Aorta (tissue), 5 donors: ENCODE measurements at places on chromosomes 2 and 18. TPM values are rescaled to one million over a fixed set of nuclear protein-coding genes. Genes with fewer than 3 reads are reported as not detected.

Gene SLC19A3
- 5.1 TPM for total RNA-seq

Gene FSHR
- not detected for total RNA-seq

Gene ZC3H15
- 51.7 TPM for total RNA-seq

Gene HADHB
- 95.7 TPM for total RNA-seq

Gene HRH4
- 0.15 TPM for total RNA-seq

Gene HNMT
- total RNA-seq, result 82.8 TPM

Gene TXNL4A
- 72.0 TPM for total RNA-seq

Gene TTC27
- total RNA-seq, result 22.4 TPM

Gene FOXD4L1
- 0.27 TPM for total RNA-seq

Gene PDE6D
- 26.2 TPM for total RNA-seq

Gene TCF23
- total RNA-seq, result 0.39 TPM

Gene UGT1A3
- total RNA-seq, result not detected

- no peak for DNase-seq
Observed at GRCh38 chr2:134402410-134402809, 148.5 kb downstream of the MGAT5 start.

DNA sequence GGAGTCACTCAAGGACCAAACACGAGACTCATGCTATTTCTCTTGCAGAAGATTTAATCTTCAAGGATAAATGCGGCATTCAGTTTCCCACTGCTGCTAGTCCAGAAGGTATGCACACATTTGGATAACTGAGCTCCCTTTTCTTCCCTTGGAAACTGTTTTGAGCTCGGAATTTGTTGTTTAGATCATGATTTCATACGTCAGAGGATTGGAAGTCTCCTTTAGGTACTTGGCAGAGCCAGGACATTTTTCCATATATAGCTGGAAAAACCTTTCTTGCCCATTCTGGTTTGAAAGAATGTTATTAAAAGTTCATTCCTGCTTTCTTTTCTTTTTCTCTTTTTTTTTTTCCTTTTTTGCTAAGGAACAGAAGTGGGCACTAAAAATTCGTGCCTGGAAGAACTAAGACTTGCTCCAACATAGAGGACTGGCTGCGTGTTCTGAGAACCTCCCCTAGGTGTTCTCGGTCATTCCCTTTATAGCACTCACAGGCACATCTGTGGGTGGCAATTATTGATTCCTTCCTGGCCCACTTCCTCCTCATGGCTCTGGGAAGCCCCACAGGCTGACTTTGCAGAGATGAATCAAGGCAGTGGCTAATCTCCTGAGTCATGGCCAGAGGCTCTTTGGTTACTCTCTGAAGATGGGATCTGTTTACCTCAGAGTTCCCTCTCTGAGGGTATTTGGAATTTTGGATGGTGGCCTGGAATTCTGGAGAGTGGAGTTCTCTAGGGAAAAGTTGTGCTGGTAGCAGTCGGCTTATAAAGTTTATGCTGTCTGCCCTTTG lies 104.8 kb downstream of the PLCL1 start:
- no peak for DNase-seq

DNA sequence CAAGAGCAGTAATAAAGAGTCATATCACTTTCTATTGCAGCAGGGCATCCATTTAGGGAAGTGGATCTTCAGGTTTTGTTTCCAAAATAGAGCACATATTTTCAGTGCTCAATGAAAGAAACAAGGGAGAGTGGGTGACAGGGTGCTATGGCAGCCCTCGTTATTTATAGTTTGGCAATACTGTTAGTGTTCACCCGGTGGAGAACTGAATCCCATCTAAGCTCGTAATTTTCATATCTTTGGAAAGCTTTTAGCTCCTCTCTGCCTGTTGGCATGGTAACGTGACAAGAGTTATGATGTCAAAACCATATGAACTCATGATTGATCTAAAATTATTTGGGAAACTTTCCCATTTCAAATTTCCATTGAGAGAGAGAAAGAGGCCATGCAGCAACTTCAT lies 331.9 kb downstream of the LRRTM1 start:
- DNase-seq, result no peak

GRCh38 chr2:201978986-201979385 lies 54.7 kb upstream of the FZD7 start:
- no peak for DNase-seq

DNA sequence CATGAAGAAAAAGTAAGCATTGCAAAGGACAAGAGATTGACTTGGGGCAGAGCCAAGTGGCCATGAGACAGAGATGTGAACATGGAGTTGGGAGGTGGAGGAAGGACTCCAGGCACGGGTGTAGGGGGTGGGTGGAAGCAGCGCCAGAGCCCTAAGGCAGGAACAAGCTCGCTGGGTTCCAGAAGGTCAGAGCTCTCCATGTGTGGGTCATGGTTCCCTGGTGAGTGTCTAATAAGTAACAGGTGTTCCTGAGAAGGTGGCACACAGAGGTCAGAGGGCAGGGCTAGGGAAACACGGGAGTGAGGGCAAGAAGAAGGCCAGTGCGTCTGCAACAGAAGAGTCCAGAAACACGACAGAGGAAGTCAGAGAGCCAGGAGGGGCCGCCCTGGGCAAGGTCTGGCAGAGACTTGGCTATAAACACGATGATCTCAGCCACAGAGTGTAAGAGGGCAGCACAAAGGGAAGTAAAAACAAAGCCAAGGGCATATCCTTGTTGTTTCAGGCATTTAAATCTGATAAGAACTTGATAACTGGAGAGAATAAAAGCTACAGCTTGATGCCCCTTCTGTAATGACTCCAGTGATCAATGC lies 260.8 kb downstream of the TGIF1 start:
- DNase-seq, result peak; percentile 81

DNA sequence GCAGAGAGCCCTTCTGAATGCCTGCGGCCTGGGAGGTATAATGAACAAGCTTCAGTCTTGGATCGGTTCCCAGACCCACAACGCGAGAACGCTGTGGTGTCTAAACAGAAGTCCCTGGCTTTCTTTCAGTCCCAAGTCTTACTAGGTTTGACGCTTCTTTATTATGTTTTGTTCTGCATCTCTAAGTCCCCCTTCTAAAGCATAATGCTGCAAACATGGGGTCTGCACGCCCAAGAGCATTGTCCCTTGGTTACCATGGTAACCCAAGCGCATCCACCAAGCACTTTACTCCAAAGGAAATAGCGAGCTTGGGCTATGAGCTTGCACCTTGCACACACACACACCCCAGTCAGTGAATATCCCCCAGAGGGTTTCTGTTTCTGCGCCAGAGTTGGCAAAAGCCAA lies 193.7 kb downstream of the INO80D start:
- DNase-seq, result no peak

DNA sequence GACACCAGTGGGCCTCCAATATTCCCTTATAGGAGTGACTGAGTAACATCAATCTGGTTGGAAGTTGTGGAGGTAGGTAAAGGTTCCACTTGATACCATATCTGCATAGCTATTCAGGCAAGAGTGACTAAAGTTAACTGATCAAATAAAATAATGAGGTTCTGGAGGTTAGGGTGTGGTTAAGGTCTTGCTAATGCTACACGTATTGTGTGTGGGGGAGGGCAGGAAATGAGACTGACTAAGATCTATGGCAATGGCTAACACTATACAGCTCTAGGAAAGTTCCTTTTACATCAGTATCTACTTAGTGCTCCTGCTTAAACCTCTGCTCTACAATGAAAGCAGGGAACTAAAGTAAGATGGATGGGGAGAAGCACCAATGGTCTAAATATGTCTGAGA lies 149.1 kb upstream of the MGAT5 start:
- no peak for DNase-seq

- no peak for DNase-seq
Observed at GRCh38 chr2:168929031-168929430, 27.9 kb downstream of the G6PC2 start.

DNA sequence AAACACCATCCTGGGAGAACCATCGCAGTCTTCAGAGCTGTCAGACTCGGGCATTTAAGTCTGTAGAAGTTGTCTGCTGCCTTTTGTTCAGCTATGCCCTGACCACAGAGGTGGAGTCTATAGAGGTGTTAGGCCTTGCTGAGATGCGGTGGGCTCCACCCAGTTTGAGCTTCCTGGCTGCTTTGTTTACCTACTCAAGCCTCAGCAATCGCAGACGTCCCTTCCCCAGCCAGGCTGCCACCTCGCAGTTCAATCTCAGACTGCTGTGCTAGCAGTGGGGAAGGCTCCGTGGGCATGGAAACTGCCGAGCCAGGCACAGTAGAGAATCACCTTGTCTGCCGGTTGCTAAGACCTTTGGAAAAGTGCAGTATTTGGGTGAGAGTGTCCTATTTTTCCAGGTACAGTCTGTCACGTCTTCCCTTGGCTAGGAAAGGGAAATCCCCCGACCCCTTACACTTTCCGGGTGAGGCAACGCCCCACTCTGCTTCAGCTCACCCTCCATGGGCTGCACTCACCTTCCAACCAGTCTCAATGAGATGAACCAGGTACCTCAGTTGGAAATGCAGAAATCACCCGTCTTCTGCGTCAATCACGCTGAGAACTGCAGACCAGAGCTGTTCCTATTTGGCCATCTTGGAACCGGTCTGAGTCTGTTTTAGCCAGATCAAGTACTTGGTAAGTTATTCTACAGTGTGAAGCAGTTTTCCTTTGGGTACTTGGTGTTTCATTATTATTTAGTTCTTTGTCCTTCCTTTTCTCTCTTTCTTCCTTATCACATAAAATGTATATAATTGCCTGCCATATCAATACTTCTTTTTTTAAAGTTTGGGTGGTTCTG lies 71.5 kb downstream of the CDC42EP3 start:
- no peak for DNase-seq

DNA sequence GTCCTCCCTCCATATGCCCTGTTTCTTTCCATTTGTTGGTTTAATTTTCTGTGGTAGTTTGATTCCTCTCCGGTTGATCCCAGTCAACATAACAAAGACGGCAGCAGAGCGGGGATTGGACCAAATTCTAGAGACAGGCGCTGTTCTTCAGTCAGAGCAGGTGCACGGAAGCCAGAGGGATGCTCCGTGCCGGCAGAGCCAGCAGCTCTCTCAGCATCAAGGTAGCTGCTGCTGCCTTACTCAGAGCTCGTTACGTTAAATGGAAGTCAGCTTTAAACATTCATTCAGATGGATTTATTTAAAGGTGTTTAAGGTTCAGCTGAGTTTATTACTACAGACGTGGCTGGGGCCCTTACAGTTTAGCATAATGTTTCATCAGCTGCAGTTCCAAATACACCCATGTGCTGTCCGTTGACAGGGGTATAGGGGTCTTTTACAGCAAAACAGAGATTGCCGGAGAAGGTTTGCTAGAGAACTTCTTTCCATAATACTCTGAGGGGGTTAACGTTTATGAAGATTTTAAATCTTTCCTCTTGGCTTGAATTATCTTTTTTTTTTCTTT lies 497.2 kb upstream of the PIK3C3 start:
- DNase-seq, result no peak

GRCh38 chr2:120439637-120440384 lies 93.9 kb downstream of the INHBB start:
- DNase-seq, result no peak

DNA sequence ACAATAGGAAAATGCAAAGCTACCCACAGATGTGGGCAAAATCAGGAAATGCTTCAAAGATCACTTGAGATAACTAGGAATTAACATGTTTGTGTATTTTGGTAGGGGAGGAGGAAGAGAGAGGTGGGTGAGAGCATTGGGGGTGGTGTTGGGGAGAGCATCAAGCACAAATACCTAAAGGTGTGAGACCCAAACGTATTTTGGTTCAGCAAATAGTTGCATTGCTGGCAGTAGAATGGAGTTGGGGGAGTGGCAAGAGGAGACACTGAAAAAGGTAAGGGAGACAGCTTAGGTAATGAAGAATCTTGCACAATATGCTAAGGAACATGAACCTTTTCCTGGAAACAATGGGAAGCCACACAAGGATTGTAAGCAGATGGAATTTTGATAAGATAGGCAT lies 1.5 kb upstream of the PELI1 start:
- DNase-seq, result no peak

GRCh38 chr2:20706217-20706616 lies 39.3 kb downstream of the GDF7 start:
- DNase-seq, result no peak

- no peak for DNase-seq
Observed at GRCh38 chr2:13009027-13009642, 292.4 kb downstream of the TRIB2 start.

GRCh38 chr2:190506666-190507065 lies 27.9 kb downstream of the NEMP2 start:
- DNase-seq, result no peak
